ENCODE measurements at places on chromosomes 11 and 22. TPM values are rescaled to one million over a fixed set of nuclear protein-coding genes. Genes with fewer than 3 reads are reported as not detected.

LRRC32 gene
- 5.4 TPM for total RNA-seq

WBP2NL gene
- 0.42 TPM for total RNA-seq

OR10A4 gene
- total RNA-seq, result not detected

RTN4R gene
- 2.4 TPM for total RNA-seq

MMP27 gene
- not detected for total RNA-seq

TCN1 gene
- not detected for total RNA-seq

APOC3 gene
- total RNA-seq, result not detected

TRIM48 gene
- total RNA-seq, result not detected

MIF gene
- 1,141 TPM for total RNA-seq

CASP1 gene
- 30.3 TPM for total RNA-seq

TSPAN4 gene
- 9.4 TPM for total RNA-seq

GLB1L2 gene
- total RNA-seq, result 9.0 TPM

PANX1 gene
- total RNA-seq, result 22.7 TPM

C11orf21 gene
- 3.5 TPM for total RNA-seq

TMEM121B gene
- 0.15 TPM for total RNA-seq

SAA1 gene
- total RNA-seq, result not detected

TRIM34 gene
- 4.8 TPM for total RNA-seq

TRPC6 gene
- total RNA-seq, result not detected

MUC6 gene
- not detected for total RNA-seq

MS4A6E gene
- not detected for total RNA-seq

NXPE2 gene
- not detected for total RNA-seq

AGBL2 gene
- 3.4 TPM for total RNA-seq

SULT4A1 gene
- not detected for total RNA-seq

MMP12 gene
- not detected for total RNA-seq
